NCI-H1436 (cell line): ENCODE measurements at places on chromosomes 5 and 9.

DNA sequence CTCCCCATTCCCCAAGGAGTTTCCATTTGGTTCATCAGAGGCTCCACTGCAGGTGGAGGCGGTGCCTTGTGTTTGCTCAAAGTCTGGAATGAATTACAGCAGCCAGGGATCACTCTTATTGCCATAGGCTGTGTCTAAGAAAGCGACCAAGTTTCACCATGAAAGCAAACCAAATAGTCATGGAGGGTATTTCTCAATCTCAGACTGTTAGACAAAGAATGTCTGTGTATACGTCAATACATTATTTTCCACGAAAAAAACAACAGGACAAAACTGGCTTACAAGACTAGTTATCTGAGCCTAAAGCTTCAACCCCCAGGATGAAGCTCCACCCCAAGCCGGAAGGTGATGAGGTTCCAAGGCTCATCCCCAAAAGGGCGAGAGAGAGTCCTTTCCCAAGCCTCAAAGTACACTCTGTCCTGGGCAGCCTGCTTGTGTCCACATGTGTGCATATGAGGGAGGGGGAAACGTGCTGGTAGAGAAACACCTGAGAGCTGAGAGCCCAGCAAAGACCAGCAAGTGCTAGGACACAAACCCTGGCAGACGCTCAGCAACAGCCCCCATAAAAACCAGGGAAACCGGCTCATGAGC is 4.3 kb downstream of the B4GALT1 start:
- DNase-seq: no peak

- DNase-seq: no peak
These were observed 4.4 kb downstream of the CEP72 start for GRCh38 chr5:616484-617039.

DNA sequence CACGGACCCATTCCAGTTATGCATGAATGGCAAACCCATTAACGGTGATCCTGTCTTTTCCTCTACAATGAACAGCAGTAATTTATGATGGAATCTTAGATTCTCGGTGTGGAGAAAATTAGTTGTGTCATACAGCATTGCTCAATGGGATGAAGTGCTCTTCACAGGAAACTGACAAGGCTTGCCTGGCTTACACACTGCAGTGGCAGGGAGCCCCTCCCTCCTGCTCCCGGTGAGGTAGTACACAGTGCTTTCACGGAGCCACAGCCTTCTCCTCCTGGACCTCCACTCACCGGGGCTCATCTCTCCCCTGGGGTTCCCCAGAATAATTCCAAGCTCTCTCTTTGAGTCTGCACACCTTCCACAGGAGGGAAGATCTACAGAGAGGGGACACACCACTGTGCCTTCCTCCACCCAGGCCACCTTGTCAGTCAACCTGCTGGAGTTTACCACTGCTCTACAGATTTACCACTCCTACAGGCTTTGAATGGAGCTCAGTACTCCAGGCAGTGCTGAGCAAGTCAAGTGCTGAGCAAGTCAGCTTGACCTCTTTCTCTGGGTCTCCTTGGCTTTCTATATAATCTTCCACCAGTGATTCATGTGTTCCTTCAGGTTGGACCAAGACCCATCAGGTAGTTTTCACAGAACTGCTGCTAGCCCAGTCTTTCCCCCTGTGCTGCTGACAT is 59.1 kb upstream of the TBC1D2 start:
- DNase-seq: no peak

- peak; percentile 58 for DNase-seq
These were observed 122.0 kb downstream of the GDNF start for GRCh38 chr5:37717613-37718431.

DNA sequence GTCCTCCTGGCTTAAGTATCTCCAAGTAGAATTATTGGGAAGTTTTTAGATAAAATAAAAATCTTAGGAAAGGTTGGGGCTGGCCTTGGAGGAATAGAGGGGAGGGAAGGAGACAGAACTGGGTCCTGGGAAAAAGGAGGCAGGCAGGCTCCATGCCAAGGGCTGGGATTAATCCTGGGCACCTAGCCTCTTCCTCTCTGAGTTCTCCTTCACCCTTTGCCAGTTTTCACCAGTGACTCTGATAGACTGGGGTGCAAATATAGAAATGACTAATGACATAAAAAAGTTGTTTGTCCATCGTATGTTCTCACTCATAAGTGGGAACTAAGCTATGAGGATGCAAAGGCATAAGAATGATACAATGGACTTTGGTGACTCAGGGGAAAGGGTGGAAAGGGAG is 81.9 kb downstream of the RMI1 start:
- DNase-seq: no peak

GRCh38 chr9:134682026-134682425 is 40.4 kb downstream of the COL5A1 start:
- no peak for DNase-seq

- no peak for DNase-seq
These were observed 264.7 kb downstream of the NPR3 start for GRCh38 chr5:32975656-32976375.

- DNase-seq: no peak
These were observed 1.8 kb upstream of the IARS1 start for GRCh38 chr9:92295240-92295790.

- DNase-seq: no peak
These were observed 13.2 kb downstream of the MEIKIN start for GRCh38 chr5:131932235-131932634.

GRCh38 chr9:129113645-129114304 is 2.6 kb downstream of the PTPA start:
- no peak for DNase-seq

- no peak for DNase-seq
These were observed 40.6 kb upstream of the STARD4 start for GRCh38 chr5:111552896-111553295.

GRCh38 chr5:145978708-145979107 is 42.3 kb downstream of the SH3RF2 start:
- DNase-seq: no peak

DNA sequence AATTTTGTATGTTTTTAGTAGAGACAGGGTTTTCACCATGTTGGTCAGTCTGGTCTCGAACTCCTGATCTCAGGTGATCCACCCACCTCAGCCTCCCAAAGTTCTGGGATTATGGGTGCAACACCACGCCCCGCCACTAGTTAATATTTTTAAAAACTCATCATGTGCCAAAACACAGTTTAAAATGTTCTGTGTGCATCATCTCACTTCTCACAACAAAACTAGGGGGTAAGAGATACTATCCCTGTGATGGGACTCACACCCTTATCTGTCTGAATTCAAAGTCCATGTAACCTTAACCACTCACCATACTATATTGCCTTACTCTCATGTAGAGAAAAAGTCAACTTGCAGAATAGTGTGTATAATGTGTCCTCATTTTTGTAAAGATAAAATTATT is 2.6 kb downstream of the PKD2L2 start:
- DNase-seq: no peak

GRCh38 chr5:107444300-107444699 is 226.4 kb downstream of the EFNA5 start:
- no peak for DNase-seq

GRCh38 chr5:112063856-112064255 is 306.9 kb upstream of the NREP start:
- DNase-seq: no peak

DNA sequence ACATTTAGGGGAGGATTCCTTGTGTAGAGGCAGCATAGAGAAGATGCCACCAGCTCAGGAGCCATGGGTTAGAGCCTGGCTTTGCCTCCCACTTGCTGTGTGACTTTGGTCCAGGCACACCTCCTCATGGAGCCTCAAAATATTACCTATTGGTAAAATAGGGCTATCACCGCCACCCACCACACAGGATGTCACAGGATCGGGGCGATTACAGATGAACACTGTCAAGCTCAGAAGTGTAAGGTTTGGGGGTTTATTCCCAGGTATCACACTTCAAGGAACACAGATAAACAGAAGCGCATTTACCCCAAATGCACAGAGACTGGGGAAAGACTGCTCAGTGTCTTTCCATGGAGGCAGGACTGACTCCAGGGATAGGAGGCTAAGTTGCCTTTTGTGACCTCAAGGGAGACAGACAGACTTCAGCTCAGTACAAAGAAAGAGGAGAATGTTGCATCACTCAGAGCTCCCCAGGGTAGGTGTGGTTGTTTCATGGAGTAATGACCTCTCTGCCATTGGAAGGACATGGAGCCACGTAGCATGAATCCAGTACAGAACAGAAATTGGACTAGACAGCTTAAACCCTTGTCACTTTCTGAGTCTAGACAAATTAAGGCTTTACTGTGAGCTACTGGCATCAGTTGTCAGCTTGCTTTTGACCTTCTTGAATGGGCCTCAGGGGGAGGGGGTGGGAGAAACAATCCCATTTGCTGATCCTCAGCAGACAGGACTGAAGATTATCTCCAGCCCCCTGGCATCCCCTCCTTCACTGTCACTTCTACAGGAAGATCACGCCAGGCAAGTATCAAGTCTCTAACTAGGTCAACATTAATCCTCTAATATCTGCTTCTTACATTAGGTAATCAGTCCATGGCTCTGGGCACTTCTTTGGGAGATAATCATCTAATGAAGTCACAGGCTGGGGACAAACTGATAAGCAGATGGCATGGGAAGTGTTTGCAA is 6.5 kb downstream of the TRAF1 start:
- no peak for DNase-seq

DNA sequence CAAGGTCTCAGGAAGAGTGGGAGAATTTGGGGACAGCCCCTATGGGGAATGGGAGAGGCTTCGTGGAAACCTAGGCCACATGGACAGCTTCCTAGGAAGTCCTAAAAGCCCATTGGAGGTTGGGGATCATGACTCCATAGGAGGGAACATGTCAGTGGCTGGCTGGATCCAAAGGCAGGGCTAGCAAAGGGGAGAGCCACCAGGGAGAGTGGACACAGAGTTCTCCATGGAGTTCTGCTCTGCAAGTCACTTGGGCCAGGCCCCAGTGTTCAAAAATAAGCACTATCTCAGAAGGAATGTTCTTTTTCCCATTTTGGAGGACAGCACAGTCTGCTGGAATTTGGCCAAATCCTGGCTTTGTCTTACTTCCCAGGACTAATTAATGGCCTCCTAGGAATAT is 140.6 kb upstream of the RAD23B start:
- no peak for DNase-seq

DNA sequence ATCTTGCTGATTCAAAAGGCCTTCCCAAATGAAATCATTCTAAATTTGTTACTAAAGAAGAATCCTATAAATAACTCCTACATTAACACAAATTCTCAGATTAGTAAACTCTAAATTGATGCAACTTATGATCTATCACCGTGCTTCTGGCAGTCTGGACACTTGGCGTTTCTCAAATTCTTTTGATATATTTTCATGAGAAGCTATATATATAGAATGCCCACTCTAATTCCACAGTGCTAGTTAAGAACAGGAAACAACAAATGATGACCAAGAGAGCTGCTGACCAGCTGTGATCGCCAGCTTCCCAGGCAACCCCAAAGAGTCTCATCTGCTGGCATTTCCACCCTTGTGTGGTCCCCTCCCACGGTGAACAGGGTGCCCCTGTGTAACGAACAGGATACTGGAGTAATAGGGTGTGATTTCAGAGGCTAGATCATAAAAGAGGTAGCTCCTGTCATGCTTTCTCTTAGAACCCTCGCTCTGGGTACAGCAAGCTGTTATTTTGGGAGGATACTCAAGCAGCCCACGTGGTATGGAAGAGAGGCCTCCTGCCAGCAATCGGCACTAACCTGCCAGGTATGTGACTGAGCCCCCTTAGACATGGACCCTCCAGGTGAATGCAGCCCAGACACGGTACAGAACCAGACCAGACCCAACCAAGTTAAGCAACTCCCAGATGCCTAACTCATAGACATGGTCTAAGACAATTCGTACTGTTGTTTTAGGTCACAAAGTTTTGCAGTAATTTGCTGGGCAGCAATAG is 64.7 kb downstream of the CDC14B start:
- DNase-seq: no peak

DNA sequence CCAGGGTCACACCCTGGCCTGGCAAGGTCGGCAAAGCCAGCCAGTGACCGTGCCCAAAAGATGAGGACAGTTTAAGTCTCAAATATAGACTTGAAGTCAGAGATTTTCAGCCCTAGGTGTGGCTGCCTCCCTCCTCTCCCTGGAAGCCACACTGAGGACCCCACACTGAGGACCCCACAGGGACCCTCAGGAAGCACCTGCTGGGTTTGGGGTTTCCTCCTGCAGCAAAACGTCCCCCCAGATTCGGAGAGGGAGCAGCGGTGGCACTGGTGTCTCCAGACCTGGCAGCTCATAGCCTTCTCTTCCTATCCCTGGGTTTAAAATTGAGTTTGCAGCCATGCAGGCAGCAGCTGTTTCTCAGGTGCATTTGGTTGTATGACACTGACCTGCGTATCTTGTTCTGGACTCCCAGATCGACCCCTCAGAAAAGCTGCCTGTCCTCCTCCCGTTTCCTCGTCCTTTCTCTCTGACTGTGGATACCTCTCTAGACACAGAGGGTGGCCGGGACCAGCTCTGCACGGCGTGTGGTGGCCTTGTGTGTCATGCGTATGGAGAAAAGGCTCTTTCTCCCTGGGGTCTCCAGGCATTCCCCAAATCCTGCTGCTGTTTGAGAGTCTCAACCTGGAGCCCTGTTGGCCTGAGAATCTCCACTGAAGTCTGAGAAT is 36.6 kb downstream of the MRPL36 start:
- no peak for DNase-seq

- no peak for DNase-seq
These were observed 75.6 kb downstream of the PRRT1B start for GRCh38 chr9:131620764-131621520.

- no peak for DNase-seq
These were observed 14.3 kb downstream of the PTPA start for GRCh38 chr9:129125478-129125877.

DNA sequence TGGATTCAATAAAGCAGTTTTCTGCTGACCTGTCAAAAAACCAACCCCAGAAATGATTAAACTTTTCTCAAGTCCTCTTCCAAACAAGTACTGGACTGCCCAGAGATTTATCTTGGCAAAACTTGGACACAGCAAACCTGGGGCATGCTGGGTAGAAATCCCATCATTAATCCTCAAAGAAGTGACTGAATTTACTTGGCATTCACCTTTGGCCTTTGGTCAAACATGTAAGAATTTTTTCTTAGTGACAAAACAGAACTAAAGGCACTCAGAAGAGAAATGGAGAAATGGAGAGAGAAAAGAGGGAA is 248.6 kb upstream of the NREP start:
- no peak for DNase-seq

GRCh38 chr5:101364469-101364868 is 461.4 kb upstream of the ST8SIA4 start:
- no peak for DNase-seq

GRCh38 chr5:10892147-10892910 is 131.3 kb upstream of the DAP start:
- DNase-seq: no peak

GRCh38 chr5:73820326-73820725 is 194.3 kb downstream of the ARHGEF28 start:
- no peak for DNase-seq

- DNase-seq: no peak
These were observed 12.2 kb upstream of the TAF1L start for GRCh38 chr9:32647671-32648070.

GRCh38 chr9:70557661-70558369 is 143.4 kb upstream of the KLF9 start:
- DNase-seq: no peak
